ENCODE measurements at places on chromosomes 16 and 17. TPM values are rescaled to one million over a fixed set of nuclear protein-coding genes. Genes with fewer than 3 reads are reported as not detected.

DNA sequence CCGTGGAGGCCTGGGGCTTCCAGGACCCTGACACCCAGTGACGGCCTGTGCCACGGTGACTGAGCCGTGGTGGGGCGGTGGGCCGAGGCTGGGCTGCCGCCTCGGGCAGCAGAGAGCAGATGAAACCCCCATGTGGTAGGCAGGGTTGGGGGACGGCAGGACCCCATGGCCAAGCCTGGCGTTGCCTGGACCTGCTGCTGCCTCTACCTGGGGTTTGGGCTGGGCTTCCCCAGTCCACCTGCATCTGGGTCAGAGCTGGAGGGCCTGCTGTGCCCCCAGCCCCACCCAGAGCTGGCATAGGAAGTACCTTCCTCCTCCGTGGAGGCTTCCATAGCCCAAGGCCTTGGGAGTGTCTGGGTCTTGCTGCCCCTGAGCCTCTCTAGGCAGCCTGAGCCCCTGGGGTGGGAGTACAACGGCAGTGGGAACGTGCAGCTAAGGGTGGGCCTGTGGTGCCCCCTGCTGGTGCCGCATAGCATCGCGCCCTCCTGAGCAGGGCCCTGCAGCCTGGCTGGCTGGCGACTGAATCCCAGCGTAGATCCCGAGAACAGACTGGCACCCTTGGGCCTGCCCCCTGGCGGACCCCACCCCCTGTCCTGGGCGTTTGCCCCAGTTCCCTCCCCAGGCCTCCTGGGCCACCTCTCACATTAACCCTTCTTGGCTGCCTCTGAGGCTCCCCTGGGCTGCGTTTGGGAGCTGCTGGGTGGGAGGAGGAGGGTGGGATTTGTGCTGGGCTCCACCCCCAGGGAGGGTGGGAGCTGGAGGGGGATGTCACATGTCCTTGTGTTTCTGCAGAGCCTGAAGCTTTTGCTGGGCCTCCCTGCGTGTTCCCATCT, 12.6 kb upstream of the ATP6V0C start:
- DNase-seq: peak; percentile 76

- DNase-seq: no peak
Observed at GRCh38 chr17:9371019-9371418, 204.6 kb downstream of the STX8 start.

- DNase-seq: no peak
Observed at GRCh38 chr16:88703486-88704309, 2.5 kb downstream of the RNF166 start.

DNA sequence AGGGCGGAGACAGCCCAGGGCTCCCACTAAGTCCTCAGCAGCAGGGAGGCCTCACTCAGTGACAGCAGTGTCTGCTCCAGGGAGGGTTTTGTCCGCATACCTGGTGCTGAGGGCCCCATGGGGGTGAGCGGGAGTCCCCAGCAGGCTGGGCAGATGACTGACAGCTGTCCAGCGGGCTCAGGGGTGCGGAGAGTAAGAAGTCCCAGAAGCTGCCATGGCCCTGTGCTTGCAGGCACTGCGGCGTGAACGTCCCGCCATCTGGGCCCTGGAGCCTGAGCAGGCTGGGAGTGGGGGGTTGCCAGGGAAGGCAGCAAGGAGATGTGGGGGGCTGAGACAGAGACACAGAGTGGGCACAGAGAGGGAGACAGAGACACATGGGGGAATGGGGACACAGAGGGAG, 20.1 kb downstream of the CACNA1G start:
- DNase-seq: no peak

DNA sequence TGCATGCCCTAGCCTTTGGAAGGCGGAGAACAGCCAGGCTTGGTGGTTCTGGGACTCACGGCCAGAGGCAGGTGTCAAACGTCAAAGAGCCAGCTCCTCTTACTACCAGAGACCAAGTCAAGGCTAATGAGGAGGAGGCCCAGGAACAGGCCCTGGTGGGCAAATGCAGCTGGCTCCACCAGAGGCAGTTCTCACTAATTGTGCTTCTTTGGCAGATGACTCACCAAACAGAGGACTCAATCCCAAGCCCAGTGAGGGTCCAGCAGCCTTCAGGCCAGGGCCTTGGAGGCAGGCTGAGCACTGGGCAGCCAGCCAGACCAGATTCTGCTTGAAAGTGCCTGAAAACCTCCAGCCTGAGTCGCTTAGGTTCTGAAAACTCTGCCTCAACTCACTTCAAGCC, 336.5 kb upstream of the CDH5 start:
- no peak for DNase-seq

DNA sequence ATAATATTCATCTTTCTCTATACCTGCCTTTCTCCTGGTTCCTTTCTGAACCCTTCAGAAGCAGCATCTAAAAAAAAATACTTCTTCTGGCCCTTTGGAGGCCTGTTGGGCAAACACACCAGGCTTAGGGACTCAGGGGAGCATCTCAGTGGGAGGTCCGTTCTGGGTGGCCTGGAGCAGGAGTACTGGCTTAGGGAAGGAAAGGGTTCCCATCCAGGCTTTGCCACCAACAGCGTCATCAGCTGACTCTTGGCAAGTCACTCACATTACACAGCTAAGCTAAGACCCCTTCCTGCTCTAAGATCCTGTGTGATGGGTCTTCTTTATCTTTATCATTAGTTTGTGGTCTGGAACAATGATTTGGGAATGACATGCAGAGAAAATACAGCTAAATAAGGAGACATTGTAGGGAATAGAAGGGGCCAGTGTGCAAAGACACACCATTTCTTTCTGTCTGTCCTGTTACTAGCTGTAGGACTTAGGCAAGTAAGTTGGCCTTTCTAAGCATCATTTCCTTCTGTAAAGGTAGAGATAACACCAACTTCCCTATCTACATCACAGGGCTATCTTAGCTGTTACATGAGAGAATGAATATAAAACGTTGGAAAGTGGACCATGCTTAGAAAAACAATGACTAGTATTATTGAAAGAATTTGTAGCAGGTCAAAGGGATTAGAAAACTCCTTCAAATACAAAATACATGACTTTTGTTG, 9.9 kb downstream of the PCTP start:
- no peak for DNase-seq

DNA sequence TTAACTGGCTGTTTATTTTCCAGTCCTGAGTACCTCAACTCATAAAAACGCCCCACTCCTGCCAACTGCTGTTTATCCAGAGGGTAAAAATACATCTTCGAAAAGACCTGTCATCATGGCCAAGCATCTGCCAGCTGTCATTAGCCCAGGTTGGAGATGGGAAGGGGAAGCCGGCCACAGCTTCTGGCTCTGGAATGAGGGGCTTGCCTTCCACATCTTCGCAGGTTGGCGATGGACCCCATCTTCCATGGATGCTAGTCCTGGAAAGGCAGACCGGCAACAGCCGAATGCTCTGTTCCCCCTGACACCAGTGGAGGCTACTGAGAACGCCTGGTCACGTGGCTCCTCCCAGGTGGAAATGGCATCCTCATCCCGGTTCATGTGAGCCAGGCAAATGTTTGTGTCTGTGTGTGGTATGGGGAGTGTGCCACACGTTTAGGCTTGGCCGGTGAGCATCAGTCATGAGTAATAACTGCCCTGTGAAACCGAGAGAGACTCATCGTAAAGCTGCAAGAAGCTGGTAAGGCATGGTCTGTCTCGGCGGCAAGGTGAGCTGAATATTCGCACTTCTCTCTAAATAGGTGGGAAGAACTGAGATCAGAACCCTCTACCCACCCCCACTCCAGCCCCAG, 420 bp upstream of the KRTAP17-1 start:
- no peak for DNase-seq

DNA sequence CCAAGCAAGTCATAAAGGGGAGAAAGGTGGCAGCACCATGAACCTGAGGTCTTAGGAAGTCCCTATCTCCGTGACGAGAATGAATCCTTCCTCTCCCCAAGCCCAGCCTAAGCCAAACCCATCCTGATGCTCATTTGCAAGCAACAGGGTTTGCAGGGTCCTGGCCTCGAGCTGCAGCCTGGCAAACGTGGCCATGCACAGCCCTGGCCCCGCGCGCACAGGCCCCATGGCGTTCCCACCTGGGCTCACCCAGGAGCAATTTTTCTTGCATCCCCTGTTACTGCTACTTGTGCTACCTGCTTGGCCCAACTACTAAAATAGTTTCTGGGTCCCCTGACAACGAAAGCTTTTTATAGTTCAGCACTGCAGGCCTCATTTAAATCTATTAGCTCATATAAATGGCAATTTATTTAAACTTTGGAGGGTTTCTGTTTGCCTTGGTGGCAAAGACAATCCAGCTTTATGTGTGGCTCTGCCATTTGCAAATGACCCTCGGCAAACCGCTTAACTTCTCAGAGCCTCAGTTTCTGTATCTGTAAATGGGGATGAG, 141.5 kb downstream of the C16orf78 start:
- DNase-seq: no peak

GRCh38 chr16:85781695-85782370, 17.5 kb downstream of the EMC8 start:
- no peak for DNase-seq

Gene EIF3CL
- 71.6 TPM for polyA plus RNA-seq

DNA sequence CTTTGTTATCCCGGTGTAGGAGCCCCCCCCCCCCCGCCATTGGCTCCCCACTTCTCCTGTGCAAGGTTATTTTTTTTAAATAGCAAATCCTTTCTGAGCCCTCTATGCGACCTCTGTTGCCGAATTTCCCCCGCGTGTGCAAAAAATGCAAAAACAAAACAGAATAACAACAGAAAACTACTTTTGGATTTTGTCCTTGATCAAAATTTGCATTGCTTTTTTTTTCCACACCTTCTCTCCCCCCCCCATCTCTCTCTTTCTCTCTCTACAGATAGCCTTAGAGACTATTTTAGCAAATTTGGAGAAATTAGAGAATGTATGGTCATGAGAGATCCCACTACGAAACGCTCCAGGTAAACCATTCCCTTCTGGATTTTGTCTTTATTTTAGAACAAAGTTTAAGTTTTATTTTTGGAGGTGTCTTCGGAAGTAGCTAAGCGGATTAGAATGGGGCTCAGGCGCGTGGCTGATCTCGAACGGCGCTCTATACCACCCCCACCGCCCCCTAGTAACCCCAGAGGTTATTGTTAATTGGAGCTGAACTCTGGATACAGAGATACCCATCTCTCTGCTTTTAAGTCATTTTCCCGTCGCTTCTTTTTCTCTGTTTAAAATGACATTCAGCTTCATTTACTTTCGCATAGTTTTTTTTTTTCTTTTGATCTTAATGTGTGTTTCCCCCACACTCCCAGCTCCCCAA, 1.0 kb downstream of the MSI2 start:
- DNase-seq: no peak

- peak; percentile 20 for DNase-seq
Observed at GRCh38 chr16:5678371-5678770, 580.8 kb upstream of the EEF2KMT start.

DNA sequence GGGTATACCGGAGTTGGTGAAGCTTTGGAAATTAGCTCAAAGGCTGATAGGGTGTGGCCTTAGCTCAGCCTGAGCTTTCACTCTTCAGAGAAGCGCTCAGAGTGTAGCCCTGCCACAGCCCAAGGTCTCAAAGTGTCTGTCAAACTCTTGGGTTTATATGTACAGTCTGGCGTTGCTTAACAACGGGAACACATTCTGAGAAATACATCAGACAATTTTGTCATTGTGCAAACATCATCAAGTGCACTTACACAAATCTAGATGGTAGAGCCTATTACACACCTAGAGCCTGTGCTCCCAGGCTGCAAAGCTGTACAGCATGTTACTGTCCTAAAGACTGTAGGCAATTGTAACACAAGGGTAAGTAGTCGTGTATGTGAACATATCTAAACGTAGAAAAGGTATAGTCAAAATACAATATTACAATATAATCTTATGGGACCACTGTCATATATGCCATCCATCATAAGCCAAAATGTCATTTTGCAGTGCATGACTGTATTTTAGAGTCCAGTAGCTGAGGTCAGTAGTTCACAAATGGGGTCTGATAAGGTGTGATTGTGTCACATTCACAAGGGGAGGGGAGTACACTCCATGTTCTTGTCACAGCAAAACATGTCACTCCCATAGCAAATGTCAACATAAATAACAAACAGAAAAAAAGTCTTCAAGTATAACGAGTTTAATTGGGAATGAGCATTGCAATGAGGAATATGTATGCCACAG, 20.6 kb downstream of the CHAD start:
- DNase-seq: no peak

DNA sequence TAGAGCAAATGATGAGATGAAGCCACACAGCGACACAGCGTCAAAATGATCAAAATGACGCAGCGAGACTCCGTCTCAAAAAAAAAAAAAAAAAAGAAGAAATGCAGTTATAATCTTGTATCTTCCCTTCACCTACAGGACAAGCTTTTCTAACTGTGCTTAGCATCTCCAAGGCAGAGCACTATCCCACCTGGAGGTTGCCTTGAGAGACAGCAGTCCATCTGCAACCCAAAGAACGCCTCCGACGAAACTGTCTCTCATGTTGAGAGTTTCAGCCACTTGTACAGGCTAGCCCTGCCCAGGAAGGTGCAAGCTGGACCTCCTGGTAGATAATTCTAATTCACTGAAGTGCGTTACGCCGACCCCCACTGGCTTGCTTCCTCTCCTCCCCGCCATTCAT, 46.7 kb upstream of the GCSH start:
- DNase-seq: no peak

DNA sequence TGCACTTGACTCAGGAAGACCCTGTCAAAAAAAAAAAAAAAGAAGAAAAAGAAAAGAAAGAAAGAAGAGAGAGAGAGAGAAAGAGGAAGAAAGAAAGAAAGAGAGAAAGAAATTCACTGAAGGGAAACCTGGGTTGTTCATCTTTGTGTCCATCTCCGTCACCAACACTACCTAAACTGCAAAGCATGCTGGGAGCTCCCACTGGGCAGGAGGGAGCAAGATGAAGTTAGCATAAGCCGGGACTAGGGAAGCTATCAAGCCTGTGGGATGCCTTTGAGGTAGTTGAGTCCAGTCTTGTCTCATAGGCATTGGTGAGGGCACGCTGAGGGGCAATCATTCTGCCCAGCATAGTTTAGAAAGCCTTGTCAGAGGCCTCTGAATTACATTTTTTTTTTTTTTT, 7.6 kb upstream of the CBFB start:
- DNase-seq: no peak

DNA sequence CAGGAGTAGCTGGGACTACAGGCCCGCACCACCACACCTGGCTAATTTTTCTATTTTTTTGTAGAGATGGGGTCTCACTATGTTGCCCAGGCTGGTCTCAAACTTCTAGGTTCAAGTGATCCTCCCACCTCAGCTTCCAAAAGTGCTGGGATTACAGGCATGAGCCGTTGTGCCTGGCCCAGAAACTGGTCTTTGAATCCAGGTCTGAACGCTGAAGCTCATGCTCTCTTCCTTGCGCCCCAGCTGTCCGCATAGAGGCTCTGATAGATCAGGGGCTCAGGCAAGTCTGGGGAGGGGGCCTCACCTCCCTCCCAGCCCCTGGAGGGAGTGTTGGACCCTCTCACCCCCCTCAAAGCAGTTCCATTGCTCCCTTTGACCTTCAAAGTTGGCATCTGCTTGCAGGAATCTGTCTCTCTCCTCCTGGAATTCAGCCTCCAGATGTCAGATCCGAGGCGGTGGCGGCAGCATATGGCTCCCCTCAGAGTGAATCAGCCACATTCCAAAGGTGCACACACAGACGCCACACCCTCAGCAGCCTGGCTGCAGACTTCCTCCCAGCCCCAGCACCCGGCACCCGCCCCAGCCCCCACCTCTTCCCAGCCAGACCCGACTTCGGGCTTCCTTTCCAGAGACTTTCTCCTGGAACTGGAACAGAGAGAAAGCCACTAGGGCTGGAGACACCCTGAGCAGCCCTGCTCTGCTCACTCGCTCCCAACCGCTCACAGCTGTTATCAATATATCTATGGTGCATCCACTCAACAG, 16.9 kb upstream of the GLIS2 start:
- DNase-seq: no peak

- no peak for DNase-seq
Observed at GRCh38 chr17:142876-143784, 5.8 kb downstream of the SCGB1C2 start.

Gene MYH1
- polyA plus RNA-seq: 0.04 TPM

Data from left renal pelvis (tissue), 4 donors.